ENCODE measurements at places on chromosomes 3 and 15.

- DNase-seq: no peak
These were observed 36.1 kb upstream of the SPESP1 start for GRCh38 chr15:68894208-68894607.

- DNase-seq: no peak
These were observed 688 bp downstream of the SETD5 start for GRCh38 chr3:9397906-9398699.

DNA sequence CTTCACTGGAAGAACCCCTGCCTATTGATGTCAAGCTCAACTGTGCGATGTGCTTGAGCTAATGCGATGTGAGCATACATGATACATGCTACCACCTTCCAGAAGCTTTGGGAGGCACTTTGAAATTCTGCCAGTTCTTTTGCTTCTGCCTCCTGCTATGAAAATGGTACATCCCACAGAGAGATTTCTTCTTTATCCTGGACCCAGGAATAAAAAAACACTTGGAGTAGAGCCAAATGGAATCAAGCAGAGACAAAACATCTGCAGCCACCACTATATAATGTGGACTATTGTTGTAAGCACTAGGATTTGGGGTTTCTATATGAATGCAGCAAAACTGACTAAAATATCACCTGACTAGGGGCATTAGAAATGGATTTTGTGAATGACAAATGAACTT is 119.9 kb upstream of the GAP43 start:
- DNase-seq: no peak

DNA sequence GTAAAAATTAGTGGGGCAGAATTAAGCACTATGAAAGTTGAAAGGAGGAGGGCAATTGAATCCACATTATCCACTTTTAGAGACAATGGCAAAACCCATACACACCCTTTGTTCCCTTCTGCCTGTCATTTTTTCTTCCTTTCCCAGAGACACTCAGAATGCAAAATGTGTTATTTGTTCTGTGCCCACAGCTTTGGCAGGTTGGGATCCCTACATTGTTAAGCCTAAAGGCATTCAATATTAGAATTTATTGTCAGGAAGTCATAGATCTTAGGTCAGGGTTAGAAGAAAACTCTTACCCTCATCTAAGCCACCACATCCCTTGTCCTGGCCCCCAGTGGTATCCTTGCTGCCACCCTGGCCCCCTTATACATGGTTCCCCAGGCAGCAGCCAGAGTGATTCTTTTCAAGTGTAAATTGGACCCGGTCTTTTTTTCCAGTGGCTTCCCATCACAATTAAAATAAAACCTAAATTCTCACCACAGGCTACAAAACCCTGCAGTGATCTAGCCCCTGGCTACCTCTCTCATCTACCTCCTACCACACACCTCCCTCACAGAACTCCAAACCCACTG is 470.1 kb upstream of the ATP11B start:
- DNase-seq: no peak

Measured in NCI-H187 (cell line).